ENCODE measurements at places on chromosomes 3 and 15.

- DNase-seq = no peak
Measured at GRCh38 chr3:23493889-23494288, 290.8 kb downstream of the UBE2E2 start.

DNA sequence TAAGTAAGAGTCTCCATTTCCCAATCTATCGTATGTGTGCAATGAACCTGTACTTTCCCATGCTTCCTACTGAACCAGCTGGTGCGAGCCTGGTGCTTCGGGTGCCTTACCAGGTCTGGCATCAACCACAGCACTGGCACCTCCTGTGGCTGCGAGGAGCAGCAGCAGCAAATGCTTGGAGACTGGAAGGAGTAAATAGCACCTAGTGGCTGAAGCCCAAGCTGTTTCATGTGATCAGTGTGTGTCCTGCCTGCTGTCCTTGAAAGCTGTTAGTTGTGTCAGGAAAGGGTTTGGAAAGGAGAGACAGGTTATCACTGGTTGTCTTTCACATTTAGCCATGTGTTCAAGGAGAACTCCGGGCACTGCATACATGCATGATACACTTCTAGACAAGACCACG, 31.8 kb downstream of the PCOLCE2 start:
- DNase-seq = no peak

GRCh38 chr15:85112997-85113396, 131.3 kb downstream of the PDE8A start:
- DNase-seq = no peak

- DNase-seq = no peak
Measured at GRCh38 chr15:84960391-84961113, 21.1 kb upstream of the PDE8A start.

DNA sequence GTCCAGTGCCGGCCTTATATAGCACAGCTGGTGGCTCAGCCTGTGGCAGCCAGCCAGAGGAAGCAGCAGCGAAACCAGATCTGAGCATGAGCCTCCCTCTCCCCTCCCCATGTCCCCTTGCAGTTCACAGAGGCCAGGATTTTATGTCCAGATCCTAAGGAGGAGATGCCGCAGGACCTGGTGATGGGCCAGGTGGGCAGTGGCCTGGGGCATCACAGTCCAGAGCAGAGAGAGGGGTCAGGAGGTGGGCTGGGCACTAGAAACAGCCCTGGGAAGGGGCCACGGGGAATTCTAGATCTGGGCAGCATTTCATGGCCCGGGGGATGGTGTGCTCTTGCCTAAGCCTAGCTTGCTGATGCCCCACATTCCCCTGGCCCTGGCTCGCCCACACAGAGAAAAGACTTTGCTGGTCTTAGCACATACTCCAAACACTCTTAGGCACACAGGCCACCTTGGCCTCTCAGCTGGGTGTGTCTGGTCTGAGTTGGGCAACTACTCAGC, 259 bp upstream of the CILP start:
- DNase-seq = peak; percentile 83

GRCh38 chr15:29672923-29673809, 149.1 kb downstream of the TJP1 start:
- no peak for DNase-seq

DNA sequence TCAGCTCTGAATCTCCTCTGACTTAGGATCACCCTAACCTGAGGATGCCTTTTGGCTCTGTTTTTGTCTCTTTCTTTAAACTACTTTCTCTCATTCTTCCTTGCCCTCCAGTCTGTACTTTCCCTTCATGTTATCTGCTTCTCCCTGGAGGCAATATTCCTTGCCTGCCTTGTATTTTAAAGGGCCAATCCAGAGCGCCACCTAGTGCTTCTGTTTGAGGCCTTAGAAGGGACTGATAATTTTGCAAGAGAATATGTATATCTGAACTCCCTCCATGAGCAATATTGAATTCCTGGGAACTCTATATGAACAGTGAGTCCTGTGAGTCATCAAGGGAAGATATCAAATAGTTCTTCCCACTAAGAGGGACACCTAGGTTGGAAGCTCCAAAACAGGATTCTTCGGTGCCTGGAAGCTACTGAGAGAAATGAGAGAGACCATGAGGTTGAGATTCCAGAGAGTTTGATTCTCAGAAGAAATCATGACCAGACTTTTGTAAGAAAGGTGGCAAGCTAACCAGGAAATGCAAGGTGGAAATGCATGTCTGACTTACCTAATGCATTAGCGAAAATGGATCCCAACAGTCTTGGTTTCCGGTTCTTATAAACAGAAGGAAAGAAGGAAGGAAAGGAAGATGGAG, 203.8 kb upstream of the CD96 start:
- no peak for DNase-seq

DNA sequence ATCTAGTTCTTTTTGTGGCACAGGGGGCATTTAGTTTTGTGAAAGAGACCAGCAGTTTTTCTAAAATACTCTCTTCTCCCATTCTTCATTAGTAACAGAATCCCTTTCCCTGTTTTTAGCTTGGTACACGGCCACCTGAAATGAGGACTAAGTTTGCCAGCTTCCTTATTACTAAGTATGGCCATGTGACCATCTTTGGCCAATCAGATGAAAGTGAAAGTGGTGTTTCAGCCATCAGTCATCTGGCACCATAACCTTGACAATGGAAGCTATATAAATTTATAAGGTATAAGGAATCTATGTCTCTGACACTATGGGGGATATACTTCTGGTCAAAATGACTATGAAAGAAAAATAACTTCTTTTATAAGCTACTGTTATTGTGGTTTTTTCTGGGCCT, 570.4 kb downstream of the AGBL1 start:
- DNase-seq = no peak

- no peak for DNase-seq
Measured at GRCh38 chr15:68378595-68378994, 53.4 kb downstream of the ITGA11 start.

DNA sequence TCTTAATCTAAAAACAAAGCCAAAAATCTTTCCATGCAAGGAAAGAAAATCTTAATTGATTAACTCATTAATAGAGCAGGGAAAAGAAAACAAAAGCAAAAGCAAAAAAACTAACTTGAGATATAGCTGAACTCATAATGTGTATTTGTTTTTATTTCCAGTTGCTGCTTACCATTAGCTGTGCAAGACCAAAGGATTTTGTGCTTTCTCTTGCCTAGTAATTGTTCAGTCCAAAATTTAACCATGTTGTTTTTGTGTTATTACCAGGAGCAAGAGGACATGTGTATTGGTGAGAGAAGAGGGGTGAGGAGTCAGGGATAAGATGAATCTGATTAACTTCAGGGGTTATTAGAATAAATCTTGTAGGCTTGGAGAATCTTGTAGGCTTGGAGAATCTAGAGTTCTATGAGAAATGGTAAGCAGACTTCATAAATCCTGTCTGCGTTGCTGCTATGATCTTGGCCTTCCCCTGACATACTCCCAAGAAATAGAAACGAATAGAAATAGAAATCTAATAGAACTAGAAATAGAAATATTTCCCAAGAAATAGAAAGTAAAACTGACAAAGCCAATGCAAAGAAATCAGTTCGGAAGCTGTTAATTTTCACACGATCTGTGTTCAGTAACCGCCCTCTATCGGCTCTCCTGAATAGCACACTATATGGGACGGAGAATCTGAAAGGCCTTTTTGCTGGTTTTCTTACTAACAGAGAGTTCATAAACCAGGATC, 72.6 kb upstream of the TNFSF10 start:
- no peak for DNase-seq

DNA sequence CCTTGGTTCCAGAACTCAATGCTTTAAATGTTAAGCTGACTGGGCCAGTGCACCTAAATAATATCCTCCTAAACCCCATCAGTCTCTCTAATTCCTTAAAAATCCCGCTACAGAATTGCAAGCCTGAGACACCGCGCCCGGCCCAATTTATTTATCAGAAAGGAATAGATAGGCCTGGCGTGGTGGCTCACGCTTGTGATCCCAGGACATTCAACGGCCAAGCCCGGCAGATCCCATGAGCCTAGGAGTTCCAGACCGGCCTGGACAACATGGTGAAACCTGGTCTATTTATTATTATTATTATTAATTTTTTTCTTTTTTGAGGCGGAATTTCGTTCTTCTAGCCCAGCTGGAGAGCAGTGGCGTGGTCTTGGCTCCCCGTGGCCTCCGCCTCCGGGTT, 28.0 kb upstream of the TUBGCP5 start:
- DNase-seq = no peak

DNA sequence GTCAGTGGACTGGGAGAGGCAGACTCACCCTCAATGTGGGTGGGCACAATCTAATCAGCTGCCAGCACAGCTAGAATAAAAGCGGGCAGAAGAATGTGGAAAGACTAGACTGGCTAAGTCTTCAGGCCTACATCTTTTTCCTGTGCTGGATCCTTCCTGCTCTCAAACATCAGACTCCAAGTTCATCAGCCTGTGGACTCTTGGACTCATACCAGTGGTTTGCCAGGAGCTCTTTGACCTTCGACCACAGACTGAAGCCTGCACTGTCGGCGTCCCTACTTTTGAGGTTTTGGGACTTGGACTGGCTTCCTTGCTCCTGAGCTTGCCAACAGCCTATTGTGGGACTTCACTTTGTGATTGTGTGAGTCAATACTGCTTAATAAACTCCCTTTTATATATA, 68.0 kb downstream of the CNTN3 start:
- no peak for DNase-seq

GRCh38 chr3:194396539-194396858, 2.6 kb downstream of the GP5 start:
- no peak for DNase-seq

GRCh38 chr3:49652218-49652902, 21.8 kb upstream of the APEH start:
- DNase-seq = no peak

DNA sequence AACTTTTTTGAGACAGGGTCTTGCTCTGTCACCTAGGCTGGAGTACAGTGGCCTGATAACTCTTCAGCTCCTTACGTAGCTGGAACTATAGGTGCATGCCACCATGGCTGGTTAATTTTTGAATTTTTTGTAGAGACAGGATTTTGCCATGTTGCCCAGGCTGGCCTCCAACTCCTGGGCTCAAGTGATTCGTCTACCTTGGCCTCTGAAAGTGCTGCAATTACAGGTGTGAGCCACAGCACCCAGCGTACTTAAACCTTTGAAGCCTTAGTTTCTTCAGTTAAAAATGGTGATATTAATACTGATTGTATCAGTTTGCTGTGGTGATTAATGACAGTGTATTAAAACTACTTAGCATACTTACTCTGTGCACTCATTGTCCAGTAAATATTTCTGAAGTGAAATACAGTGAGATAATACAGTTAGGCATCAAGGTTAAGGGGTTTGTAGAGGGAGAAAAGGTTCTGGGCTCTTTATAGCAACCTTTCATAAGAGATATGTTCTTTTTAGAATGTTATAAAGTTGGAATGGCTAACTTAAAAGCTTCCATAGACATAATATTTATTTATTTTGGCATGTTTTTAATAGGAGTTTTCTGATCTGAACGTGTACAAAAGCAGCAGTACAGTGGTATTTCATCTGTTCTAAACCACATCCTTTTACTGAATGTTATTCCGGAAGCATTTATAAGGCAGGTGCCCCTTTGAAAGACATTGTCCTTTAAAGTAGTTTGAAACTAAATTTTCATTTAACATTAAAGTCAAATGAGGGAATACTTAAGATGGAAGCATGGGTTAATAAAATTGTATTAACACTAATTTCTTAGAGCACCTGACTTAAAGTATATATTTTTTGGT, 23.6 kb downstream of the NCK1 start:
- no peak for DNase-seq

- DNase-seq = no peak
Measured at GRCh38 chr3:25462495-25462894, 34.4 kb downstream of the RARB start.

DNA sequence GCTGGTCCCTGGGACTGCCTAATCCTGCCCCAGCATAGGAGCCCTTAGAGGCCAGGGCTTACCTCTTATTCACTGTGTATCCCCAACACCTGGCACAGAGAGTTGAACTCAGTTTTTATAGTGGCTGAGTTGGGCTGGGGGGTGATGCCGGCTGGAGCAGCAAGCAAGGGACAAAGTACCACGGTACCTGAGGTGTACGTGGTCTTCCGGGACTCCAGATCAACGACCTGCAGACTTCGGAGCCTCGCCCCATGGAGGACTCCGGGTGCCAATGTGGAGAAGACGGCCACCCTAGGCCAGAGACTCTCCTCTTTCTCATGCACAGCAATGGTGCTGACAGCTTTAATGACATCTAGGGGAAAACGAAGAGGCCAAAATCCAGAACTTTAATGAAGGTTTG, 8.1 kb downstream of the WDR73 start:
- DNase-seq = peak; percentile 61

- DNase-seq = no peak
Measured at GRCh38 chr3:113546414-113546893, 14.1 kb downstream of the SIDT1 start.

DNA sequence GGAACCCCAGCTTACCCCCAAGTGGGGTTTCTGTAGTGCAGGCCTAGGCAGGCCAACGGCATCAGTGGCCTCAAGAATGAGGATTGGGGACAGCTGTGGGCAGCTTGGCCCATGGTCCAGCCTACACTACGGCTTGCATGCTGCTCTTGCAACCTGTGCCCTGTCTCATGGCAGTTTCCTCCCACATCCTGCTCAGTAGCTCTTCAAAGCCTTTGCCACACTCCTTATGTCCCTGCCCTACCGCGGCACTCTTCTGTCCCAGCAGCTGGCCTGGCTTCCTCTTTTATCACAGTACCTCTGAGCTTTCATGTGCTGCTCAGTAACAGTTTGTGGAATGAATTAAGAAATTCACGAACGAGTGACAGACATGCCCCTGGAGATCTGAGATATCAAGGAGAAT, 431.0 kb downstream of the EPHB1 start:
- no peak for DNase-seq

- DNase-seq = no peak
Measured at GRCh38 chr3:57961828-57962447, 46.3 kb upstream of the FLNB start.

GRCh38 chr15:82043796-82044372, 1.9 kb downstream of the MEX3B start:
- no peak for DNase-seq

DNA sequence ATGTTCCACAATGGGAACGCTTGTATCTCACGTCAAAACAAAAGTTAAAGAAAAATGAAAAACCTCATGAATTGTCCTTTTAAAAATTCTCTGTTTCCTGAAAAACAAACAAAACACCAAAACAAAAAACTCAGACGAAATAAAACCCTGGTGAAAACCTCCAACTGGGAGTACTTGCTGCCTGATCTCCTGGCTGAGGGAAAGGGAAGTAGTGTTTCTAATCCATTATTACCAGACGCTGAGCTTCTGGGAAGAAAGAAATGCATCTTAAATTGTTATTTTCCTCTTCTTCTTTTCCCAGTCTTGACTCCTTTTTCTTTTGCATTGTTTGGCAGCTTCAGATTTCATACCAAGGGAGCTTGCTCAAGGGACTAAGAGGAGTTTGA, 243.2 kb upstream of the RGMA start:
- no peak for DNase-seq

GRCh38 chr3:192818126-192818525, 90.8 kb upstream of the FGF12 start:
- DNase-seq = no peak

Measured in posterior vena cava (tissue), 2 donors.